Esophagus squamous epithelium (tissue), 5 donors: ENCODE measurements at places on chromosomes 5 and 9. TPM values are rescaled to one million over a fixed set of nuclear protein-coding genes. Genes with fewer than 3 reads are reported as not detected.

The LRRC19 gene
- total RNA-seq = not detected

DNA sequence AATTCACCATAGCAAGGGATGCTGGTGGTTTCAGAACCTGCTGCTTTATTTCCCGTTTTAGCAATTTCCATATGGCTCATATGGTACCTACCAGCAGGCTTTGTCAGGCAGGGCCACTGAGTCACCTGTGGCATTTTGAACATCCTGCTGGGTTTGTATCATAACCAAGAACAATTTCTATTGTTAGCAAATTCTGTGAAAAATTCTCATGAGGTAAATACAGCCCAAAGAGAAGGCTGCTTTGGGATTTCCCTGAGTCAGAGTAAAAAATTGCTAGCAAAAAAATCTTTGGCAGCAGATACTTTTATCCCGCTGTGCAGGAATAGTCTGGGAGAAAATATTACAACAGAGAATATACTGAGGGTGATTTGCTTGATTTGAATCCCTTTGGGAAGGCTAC lies 52.7 kb downstream of the PRR16 start:
- DNase-seq = no peak
- H3K27ac ChIP-seq = no peak overlapping the region
- no peak overlapping the region for H3K4me3 ChIP-seq
- H3K36me3 ChIP-seq = no peaks in the 10 kb centered on the region

DNA sequence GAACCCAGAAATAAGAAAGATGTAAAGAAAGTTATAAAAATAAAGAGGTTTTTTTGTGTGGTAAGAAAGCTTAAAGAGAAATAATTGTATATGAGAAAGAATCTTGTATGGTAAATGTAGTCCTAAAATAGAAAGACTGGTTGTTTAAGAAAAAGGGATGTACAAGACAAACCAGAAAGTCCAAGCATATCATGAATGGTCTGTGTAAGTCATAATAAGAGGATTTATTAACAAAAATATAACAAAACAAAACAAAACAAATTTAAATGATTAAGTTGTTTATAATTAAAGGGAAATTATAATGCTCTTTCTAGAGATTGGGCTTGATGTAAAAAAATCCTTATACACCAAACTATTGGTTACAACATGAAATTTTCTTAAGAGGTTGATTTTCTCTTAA lies 590.4 kb upstream of the PTGER4 start:
- H3K27ac ChIP-seq = no peak overlapping the region
- H3K4me3 ChIP-seq = no peak overlapping the region
- peaks cover 5% of the 10 kb centered on the region for H3K4me1 ChIP-seq
- H3K27me3 ChIP-seq = no peaks in the 10 kb centered on the region
- no peak for DNase-seq

DNA sequence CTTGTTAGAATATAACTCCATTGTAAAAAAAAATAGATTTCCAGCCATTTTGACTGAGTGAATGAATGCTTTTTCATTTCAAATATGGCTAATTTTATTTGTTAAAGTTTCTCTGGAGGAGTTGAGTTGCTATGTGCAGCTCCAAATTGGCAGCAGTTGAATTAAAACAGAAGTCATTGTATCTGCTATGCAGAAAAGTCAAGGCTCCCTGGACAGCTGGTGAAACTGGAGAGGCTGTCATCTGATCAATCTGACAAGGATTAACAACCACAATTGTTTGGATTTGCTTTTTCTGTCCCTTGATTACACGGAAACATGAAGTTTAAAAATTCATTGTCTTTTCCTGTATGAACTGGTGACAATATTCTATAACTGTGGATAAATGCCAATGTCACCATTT lies 713.9 kb downstream of the EFNA5 start:
- H3K36me3 ChIP-seq = no peaks in the 10 kb centered on the region
- H3K27me3 ChIP-seq = no peaks in the 10 kb centered on the region
- no peak overlapping the region for H3K4me3 ChIP-seq
- DNase-seq = no peak

The S100Z gene
- total RNA-seq = not detected

DNA sequence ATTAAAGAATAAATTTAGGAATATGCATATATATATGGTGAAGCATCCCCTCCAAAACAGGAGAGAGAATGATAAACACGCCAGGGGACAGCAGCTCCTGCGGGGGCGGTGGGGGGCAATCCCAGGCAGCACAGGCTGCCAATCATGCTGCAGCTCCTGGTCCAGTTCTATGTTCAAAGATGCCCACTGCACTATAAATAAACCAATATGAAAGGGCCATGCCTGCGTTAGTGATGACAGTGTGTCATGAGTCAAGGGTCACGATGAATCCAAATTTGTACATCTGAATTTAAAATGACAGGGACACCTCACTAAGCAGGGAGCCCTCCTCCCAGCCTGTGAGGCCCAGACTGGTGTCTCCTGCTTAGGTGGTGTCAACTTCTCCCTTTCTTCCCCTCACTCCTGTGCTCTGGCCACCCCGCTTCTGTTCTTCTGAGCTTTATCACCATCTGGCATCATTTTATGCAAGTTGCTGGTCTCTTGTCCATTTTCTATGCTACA lies 153.9 kb downstream of the MED27 start:
- H3K4me1 ChIP-seq = peaks cover 23% of the 10 kb centered on the region
- H3K4me3 ChIP-seq = no peak overlapping the region
- no peaks in the 10 kb centered on the region for H3K27me3 ChIP-seq
- no peak overlapping the region for H3K27ac ChIP-seq
- DNase-seq = no peak
- H3K36me3 ChIP-seq = no peaks in the 10 kb centered on the region

DNA sequence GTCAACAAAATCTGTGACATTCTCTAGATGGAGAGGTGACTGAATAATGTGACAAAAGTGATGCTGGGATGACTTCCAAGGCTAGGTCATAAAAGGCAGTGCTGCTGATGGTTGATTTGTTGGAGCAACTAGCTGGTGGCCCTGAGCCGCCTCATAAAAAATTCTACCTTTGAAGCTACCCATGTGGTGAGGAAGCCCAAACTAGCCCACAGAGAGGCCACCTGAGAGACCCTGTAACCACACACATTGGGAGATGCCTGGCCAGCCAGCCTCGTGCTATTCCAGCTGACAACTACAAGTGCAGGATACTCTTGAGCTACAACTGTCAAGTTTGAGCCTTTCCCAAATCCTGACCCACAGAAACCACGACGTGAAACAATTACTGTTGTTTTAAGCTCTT lies 22.7 kb downstream of the CLTA start:
- peaks cover 99% of the 10 kb centered on the region for H3K36me3 ChIP-seq
- H3K27me3 ChIP-seq = no peaks in the 10 kb centered on the region
- H3K4me3 ChIP-seq = no peak overlapping the region
- no peaks in the 10 kb centered on the region for H3K4me1 ChIP-seq
- no peak overlapping the region for H3K27ac ChIP-seq

GRCh38 chr5:11052871-11053270 lies 291.8 kb upstream of the DAP start:
- peaks cover 30% of the 10 kb centered on the region for H3K27me3 ChIP-seq
- no peaks in the 10 kb centered on the region for H3K36me3 ChIP-seq
- DNase-seq = no peak

DNA sequence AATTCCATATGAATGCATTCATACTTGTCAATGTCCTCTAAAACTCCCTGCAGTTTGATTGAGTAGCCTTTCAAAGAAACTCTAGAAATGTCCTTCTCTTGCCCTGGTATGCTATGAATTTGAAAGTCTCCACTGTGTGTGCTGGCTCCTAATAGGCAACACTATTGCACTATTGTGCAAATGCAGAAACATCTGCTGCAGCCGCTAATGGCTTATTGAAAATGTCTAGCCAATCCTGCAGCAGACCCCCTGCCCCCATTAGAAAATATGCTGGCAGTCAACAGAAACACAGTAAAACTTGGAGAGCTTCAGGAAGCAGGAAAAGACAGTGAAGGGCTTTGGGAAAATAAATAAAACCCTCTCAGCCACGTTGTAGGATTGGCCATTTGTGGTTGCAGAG lies 87.3 kb upstream of the GRAMD2B start:
- H3K4me3 ChIP-seq = no peak overlapping the region
- H3K36me3 ChIP-seq = no peaks in the 10 kb centered on the region
- H3K4me1 ChIP-seq = no peaks in the 10 kb centered on the region

DNA sequence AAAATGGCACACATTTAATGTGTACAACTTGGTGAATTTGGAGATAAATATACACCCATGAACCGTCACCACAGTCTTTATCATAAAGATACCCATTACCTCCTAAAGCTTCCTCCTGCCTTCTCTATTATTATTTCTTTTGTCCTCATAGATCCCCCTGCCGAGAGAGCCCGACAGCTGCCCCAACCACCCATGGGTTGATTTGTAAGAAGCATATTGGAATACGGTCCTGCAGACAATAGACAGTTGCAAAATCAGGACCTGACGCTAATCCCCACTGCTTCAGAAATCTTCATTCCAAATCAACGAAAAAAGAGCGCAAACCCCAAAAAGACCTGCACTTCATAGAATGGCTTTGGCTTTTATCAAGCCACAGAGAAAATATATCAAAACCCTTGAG lies 697.5 kb downstream of the SEMA5A start:
- H3K4me3 ChIP-seq = no peak overlapping the region
- DNase-seq = no peak
- no peaks in the 10 kb centered on the region for H3K36me3 ChIP-seq
- no peaks in the 10 kb centered on the region for H3K27me3 ChIP-seq

DNA sequence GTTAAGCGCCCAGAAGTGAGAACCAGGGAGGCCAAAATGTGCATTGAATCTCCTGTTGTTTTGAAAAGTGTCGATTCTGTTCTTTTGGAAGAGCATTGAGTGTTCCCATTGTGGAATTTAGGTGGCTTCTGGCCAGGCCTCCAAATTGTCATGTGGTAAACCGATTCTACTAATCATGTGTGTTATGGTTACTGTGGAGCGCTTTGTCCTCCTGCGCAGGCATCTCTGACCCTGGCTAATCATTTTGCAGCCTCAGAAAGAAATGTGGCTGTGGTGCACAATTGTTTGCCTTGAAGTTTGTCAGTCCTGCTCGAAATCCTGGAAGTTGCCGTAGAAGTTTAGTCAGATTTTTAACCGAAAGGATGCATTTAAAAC lies 121.3 kb downstream of the RASGRF2 start:
- H3K4me1 ChIP-seq = no peaks in the 10 kb centered on the region
- no peak overlapping the region for H3K27ac ChIP-seq
- no peak overlapping the region for H3K4me3 ChIP-seq

- H3K4me3 ChIP-seq = no peak overlapping the region
- no peak overlapping the region for H3K27ac ChIP-seq
- no peak for DNase-seq
These were observed 19.5 kb upstream of the HSD17B3 start for GRCh38 chr9:96321515-96321914.

DNA sequence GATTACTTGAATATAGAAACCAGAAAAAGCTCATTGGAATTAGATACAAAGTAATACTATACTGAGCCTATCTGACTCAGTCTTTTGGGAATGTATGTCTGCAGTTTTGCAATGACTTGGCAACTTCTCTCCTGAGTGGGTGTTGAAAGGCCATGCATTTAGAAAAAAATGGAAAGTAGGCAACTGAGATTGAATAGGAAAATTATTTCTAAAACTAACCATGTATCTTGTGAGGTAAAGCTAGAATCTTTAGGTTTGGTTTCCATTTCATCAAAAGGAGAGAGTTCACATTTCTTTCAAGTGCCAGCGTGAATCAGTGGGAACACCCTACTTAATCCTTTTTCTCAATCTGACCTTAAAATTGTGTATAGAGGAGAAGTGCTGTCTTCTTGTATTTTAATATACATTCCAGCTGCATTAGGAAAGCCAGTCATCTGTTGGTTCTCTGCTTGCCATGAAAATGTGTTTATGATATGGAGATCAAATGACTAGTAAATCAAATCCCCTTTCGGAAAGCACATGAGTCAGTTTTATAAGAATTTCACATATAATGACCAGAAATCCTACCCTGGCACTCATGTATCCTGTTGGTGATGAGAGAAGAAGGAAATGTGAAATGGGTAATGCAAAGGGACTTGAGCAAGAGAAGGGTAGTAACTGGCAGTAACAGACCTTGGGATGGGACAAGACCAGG lies 30.4 kb downstream of the NFX1 start:
- peak overlapping the region; percentile 68 for H3K27ac ChIP-seq
- peaks cover 6% of the 10 kb centered on the region for H3K4me1 ChIP-seq
- H3K27me3 ChIP-seq = no peaks in the 10 kb centered on the region
- peaks cover 35% of the 10 kb centered on the region for H3K36me3 ChIP-seq
- H3K4me3 ChIP-seq = no peak overlapping the region

The C8G gene
- total RNA-seq = not detected

DNA sequence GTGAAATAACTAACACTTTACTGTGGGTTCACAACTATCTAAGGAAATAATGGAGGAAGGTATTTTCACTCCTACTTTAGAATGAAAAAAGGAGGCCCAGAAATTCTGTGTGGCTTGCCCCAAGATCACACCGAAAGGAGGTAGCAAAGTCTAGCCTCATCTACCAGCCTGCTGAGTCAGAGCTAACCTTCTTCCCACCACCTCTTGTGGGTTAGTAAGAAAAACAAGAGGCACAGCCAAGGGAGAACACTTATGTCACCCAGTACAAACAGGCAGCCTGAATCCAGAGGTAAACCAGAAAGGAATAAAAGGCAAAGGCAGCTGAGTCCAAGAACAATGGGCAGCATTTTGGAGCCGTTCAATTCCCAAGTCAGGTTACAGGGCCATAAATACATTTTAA lies 91.9 kb upstream of the RASEF start:
- no peaks in the 10 kb centered on the region for H3K4me1 ChIP-seq
- no peak for DNase-seq

DNA sequence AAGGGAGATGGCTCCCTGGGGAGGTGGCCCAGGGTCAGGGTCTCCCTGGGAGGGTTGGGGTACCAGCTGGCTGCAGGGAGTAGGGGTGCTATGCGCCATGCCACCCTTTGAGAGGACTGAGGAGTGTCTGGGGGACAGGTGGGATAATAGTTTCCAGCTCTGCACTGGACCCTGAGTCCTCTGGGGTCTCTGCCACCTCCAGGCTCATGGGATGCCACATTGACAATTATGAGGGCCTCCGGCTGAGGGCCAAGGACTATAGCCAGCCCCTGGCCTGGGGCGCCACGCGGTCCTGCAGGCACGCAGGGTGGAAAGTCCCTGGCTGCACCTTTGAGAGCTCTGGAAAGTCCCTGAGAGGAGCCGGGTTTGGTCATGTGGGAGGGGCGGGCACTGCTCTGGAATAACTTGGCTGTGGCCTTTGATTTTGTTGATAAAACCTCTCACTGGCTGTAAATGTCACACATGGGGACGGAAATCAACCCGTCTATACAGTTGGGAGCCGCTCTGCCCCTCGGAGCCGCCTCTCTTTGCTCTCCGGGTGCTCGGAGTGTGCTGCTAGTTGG lies 16.0 kb downstream of the TRAF2 start:
- peaks cover 37% of the 10 kb centered on the region for H3K4me1 ChIP-seq
- H3K27me3 ChIP-seq = no peaks in the 10 kb centered on the region
- DNase-seq = peak; percentile 19
- no peaks in the 10 kb centered on the region for H3K36me3 ChIP-seq

The KCNN2 gene
- total RNA-seq = 0.18 TPM

The NEK6 gene
- total RNA-seq = 2.0 TPM

The PCDHB2 gene
- 0.53 TPM for total RNA-seq

The FAF2 gene
- 18.5 TPM for total RNA-seq
